ENCODE measurements at places on chromosomes 4 and X. TPM values are rescaled to one million over a fixed set of nuclear protein-coding genes. Genes with fewer than 3 reads are reported as not detected.

AVPR2 gene
- polyA plus RNA-seq, result 1.3 TPM

NFKB1 gene
- polyA plus RNA-seq, result 7.0 TPM

DRP2 gene
- polyA plus RNA-seq, result 0.04 TPM

- no peak overlapping the region for H3K4me3 ChIP-seq
- no peaks in the 10 kb centered on the region for H3K36me3 ChIP-seq
- no peak for DNase-seq
These were observed 79.8 kb upstream of the SMARCAD1 start for GRCh38 chr4:94127707-94128328.

EMCN gene
- polyA plus RNA-seq, result 2.2 TPM

- H3K27ac ChIP-seq, result no peak overlapping the region
- no peaks in the 10 kb centered on the region for H3K36me3 ChIP-seq
- H3K27me3 ChIP-seq, result no peaks in the 10 kb centered on the region
- DNase-seq, result no peak
These were observed 103.4 kb upstream of the LNX1 start for GRCh38 chr4:53694666-53695065.
